ENCODE measurements at places on chromosomes 3 and 15.
A peak's percentile ranks its signal among the peaks of the same experiment; 100 is the strongest.

DNA sequence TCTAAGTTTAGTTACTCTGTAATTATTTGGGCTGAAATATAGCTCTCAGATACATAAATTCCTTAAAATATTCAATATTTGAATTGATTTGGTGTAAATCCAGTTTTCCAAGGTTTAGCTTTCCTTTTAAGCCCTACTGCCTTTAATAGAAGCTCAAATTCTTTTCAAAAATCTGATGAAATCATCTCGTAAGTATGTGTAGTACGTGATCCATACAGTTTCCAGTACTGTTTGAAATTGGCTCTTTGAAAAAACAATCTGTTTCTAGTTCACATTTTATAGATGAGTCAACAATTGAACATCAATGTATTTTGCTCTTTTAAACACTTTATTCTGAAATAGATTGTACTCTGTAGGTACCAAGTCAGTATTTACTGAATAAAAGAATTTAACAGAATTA lies 84.2 kb downstream of the LRRC49 start:
- no peak for DNase-seq

DNA sequence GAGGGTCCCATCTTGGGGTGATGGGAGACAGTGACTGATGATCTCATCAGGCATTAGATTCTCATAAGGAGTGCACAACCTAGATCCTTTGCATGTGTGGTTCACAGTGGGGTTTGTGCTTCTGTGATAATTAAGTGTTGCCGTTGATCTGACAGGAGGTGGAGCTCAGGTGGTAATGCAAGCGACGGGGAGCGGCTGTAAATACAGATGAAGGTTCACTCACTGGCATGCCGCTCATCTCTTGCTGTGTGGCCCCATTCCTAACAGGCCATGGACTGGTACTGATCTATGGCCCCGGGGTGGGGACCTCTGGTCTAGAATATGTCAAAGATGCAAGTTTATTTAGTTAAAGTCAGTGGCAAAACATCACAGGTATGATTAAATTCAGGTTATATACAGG lies 8.7 kb downstream of the MEF2A start:
- DNase-seq: no peak

GRCh38 chr3:32493437-32494414 lies 8.9 kb downstream of the CMTM6 start:
- peak; percentile 43 for DNase-seq

- no peak for DNase-seq
Measured at GRCh38 chr3:15768421-15769255, 29.1 kb downstream of the ANKRD28 start.

DNA sequence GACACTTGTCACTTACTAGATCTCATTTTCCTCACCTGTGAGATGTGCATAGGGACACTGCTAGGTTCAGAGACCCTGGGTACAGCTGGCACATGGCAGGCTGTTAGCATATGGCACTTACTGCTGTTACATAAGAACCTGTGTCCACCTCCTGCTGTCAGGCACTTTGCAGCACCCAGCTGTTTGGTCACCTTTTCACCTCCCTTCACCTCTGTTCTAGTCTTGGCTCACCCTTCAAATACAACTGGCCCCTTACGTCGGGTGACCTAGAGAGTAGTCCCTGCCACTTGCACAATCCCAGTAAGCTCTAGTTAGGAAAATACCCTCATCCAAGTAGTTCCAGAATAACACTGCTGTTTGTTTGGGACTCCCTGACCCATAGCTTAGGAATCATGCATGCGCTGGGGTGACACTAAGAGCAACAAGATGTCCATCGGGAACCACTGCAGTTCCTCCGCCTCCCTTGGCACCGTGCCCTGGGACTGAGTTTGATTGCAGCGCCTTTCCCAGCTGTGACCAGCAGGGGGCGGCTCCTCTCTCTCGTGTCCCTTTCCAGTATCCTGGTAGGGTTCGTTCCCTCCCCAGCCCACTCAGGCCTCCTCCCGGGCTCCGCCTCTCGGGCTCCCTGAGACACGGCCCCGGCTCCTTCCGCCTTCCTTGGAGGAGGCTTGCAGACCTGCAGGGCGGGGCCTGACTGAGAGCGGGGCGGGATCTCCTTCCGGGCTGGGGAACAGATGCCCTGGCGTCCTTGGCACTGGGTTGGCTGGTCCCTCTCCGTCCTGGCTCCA lies 78.6 kb downstream of the ABHD5 start:
- peak; percentile 68 for DNase-seq

DNA sequence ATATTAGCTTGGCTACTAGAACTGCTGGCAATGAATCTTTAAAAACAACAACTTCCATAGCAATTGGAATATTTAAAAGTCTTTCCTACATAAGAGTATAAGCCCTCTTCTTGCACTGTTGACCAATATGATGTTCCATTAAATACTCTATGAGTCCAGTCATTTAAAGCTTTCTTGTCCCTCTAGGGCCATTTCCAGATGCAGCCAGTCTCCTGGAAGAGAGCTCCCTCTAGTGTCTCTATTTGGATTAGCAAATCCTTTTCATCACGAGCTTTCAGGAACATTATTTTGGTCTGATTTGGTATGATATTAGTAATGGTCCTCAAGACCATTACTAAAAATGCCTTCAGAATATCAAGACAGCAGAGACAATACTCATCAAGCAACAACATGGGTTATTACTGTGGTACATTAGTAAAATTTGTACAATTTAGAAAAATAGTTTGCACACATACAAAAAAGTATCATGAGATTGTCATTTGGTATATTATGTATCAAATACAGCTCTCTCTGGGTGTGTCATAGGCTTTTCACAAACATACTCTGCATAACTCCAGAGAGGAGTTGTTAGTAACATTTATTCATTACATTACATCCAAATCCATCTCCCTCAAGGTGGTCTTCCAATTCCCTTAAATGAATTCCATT lies 101.3 kb downstream of the DPH6 start:
- DNase-seq: peak; percentile 26

GRCh38 chr3:180278583-180279188 lies 241.9 kb upstream of the PEX5L start:
- peak; percentile 34 for DNase-seq

DNA sequence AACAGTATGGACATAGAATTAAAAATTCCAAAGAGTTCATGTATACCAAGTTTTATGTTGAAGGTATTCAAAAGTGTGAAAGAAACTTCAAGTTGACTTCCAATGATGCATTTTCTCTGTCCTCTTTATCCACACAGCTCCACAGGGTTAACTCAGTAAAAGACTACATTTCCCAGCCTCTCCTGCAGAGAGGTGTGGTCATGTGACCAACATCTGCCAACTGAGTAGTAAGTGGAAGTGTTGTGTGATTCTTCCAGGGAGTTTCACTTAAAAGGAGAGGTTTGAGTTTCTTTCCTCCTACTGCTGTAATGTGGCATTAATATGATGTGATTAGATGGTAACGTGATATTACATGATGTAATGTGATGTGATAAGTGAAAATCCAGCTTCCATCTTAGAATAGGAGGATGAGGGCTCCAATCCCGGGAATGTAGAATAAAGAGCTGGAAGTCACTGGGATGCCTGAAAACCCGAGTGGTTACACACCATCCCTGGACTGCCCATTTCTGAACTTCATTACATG lies 280.6 kb downstream of the ARRDC4 start:
- DNase-seq: no peak

DNA sequence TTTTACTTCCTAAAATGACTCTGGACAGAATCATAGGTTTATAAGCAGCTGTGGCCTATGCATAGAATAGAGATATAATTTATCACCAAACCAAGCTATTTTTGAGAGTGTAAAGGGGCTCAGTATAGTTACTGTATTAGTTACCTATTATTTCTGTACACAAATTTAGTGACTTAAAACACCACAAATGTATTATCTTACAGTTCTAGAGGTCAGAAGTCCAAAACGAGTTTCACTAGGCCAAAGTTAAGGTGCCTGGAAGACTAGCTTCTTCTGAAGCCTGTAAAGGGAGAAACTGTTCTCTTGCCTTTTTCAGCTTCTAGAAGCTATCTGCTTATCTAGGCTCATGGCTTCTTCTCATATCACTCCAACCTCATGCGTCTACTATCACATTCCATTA lies 30.1 kb downstream of the CCDC54 start:
- no peak for DNase-seq

DNA sequence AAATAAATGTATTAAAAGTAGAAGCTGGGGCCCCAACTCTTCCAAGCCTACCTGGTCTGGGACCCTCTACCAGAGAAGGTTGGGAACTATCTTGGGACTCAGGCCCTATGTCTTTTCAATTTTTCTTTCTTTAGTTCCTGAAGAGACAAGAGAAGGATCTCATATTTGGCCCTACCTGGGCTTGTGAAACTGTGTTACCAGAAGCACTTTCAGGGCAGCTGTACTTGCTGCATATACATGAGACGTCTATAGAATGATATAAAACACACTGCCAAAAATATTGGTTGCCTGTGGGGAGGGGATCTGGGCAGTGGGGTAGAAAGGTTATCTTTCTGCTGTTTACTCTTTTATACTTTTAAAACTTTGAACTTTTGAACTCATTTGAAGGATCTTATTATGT lies 604 bp upstream of the EPB42 start:
- no peak for DNase-seq

- DNase-seq: no peak
Measured at GRCh38 chr3:141830508-141830907, 45.9 kb upstream of the ATP1B3 start.

DNA sequence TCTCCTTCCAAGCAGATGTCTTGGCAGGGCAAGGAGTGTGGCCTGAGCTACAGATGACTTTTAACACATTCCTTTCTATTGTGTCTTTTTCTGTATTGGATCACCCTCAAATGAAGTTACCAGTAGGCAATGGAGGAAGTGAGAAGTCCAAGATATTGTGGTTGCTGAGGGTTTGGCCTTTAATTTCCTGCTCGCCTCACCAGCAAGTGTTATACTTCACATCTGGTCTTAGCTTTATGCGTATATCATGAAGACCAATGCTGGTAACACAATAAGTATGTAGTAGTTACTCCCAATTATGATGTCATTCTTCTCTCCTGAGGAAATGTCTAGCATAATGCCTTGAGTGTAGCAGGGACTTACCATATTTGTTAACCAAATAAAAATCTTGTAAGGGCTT lies 179.9 kb downstream of the ZIC1 start:
- DNase-seq: no peak

- DNase-seq: no peak
Measured at GRCh38 chr3:116188231-116188785, 257.0 kb downstream of the LSAMP start.
